ENCODE measurements at places on chromosomes 1 and 21. TPM values are rescaled to one million over a fixed set of nuclear protein-coding genes. Genes with fewer than 3 reads are reported as not detected.

The PLA2G2F gene
- polyA plus RNA-seq: not detected

The BCL2L15 gene
- polyA plus RNA-seq: 4.9 TPM

The FCRL5 gene
- not detected for polyA plus RNA-seq

The DNAJC11 gene
- 30.6 TPM for polyA plus RNA-seq

The NBPF6 gene
- polyA plus RNA-seq: not detected

The SMYD2 gene
- 18.0 TPM for polyA plus RNA-seq

DNA sequence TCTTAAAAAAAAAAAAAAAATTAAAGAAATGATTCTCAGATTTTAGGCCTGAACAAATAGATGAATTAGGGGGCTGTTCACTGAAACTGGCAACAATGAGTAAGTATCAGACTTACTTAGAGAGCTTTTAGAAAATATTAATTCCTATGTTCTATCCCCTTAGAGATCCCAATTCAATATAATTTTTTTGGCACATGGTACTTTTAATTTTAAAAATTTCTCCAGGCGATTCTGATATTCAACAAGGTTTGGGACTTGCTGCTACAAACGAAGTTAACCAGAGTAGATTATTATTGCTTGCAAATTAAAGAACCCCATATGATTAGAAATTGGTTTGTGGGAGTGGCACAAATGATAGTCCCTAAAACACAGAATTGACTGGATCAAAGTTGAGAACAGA is 11.4 kb downstream of the SCMH1 start:
- no peak for DNase-seq
- H3K4me1 ChIP-seq: peaks cover 29% of the 10 kb centered on the region
- H3K27ac ChIP-seq: no peak overlapping the region
- H3K4me3 ChIP-seq: no peak overlapping the region

- no peaks in the 10 kb centered on the region for H3K27me3 ChIP-seq
- no peaks in the 10 kb centered on the region for H3K4me1 ChIP-seq
- no peaks in the 10 kb centered on the region for H3K36me3 ChIP-seq
- DNase-seq: no peak
These were observed 6.9 kb upstream of the SPOCD1 start for GRCh38 chr1:31822766-31823165.

GRCh38 chr1:164633997-164634396 is 75.0 kb downstream of the PBX1 start:
- no peaks in the 10 kb centered on the region for H3K27me3 ChIP-seq
- peak overlapping the region; percentile 82 for H3K27ac ChIP-seq
- H3K4me1 ChIP-seq: peaks cover 91% of the 10 kb centered on the region
- H3K36me3 ChIP-seq: no peaks in the 10 kb centered on the region
- no peak overlapping the region for H3K4me3 ChIP-seq
- no peak for DNase-seq

DNA sequence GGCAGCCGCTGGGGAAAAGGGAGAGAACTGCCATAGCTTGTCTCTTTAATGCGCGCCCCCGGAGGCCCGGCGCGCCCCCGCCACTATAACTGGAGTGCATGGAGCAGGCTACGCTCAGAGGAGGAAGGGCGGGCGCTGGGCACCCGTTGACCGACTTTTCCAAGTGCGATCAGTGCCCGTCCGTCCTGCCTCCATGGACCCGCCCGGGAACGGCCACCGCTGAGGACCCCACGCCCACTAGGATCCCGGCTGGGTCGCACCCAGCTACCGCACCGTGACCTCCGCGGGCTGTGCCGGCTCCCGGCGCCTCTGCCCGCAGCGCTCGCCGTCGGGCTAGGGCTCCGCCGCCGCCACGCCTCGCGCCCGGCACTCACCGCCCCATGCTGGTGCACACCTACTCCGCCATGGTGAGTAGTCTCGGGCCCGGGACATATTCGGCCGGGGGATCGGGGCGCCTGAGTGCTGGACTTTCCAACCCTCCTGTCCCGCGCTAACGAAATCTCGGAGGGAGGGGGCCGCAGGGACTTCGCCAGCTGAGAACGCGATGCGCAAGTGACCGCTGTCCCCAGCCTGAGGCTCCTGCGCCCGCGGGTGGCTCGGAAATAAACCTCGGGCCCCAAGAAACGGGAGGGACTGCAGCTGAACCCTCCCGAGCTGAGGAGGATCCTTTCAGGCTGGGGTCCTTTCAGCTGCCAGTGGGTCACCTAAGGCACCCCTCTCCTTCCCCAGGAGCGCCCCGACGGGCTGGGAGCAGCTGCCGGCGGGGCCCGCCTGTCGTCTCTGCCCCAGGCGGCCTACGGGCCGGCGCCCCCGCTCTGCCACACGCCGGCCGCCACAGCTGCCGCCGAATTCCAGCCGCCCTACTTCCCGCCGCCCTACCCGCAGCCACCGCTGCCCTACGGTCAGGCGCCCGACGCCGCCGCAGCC is at the start of gene TFAP2E:
TSS of gene TFAP2E (plus strand) at position 117 of the 927 bp plus-strand sequence. CDS start at position 381, 264 bp downstream.
- no peak within 1 kb of the TSS for H3K27ac ChIP-seq
- H3K4me1 ChIP-seq: no peaks in the 10 kb centered on the region
- H3K36me3 ChIP-seq: no peaks in the 10 kb centered on the region
- no peaks in the 10 kb centered on the region for H3K27me3 ChIP-seq
- H3K4me3 ChIP-seq: peak within 1 kb of the TSS; percentile 61

DNA sequence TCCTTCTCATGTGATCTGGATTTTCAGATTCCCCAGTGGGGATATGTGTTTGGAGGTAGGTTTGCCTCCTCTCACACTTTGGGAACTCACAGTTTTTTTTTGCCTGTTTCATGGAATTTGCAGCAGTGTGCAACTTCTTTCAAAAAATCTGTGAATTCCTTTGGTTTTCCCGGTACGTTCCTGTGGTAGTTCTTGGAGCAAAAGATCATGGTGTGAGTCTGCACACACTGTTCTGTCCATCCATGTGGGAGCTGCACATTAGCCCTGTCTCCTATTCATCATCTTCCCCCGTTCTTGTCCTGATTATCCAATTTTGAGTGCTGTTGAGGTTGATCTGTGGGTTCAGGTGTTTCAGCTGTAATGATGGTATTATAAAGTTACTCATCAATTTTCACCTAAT is 30.3 kb upstream of the TACSTD2 start:
- peaks cover 6% of the 10 kb centered on the region for H3K4me1 ChIP-seq
- no peaks in the 10 kb centered on the region for H3K36me3 ChIP-seq
- H3K4me3 ChIP-seq: no peak overlapping the region
- no peaks in the 10 kb centered on the region for H3K27me3 ChIP-seq

- no peak overlapping the region for H3K4me3 ChIP-seq
- DNase-seq: no peak
- no peaks in the 10 kb centered on the region for H3K36me3 ChIP-seq
- no peaks in the 10 kb centered on the region for H3K4me1 ChIP-seq
- H3K27me3 ChIP-seq: no peaks in the 10 kb centered on the region
These were observed 50.4 kb upstream of the ADAMTS5 start for GRCh38 chr21:27017246-27017645.

DNA sequence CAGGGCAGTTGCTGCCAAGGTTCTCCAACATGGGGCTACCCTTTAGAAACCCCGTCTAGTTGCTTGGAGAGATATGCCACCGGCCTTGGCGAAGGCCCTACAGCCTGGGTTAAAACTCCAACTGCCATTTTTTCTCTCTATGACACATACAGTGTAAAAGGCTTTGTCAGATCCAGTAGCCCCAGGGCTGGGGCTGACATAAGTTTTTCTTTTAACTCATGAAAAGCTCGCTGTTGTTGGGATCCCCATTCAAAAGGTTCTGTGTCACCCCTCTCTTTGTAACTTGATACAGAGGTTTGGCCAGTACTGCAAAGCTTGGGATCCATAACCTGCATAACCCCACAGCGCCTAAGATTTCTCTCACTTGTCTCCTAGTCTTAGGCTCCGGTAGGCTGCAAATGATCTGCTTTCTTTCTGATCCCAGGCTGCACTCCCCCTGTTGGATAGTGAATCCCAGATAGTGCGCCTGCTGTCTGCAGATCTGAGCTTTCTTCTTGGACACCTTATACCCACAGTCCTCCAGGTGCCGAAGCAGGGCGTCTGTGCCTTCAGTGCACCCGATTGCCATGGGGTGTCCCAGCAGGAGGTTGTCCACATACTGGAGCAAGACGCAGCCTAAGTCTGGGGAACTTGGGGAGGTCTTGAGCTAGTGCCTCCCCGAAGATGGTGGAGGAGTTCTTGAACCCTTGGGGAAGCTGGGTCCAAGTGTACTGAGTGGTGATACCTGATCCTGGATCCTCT is 406.2 kb downstream of the TGFB2 start:
- no peak overlapping the region for H3K4me3 ChIP-seq
- H3K27me3 ChIP-seq: no peaks in the 10 kb centered on the region
- H3K4me1 ChIP-seq: no peaks in the 10 kb centered on the region
- H3K36me3 ChIP-seq: no peaks in the 10 kb centered on the region

GRCh38 chr1:219465212-219466093 is 147.5 kb downstream of the ZC3H11B start:
- no peaks in the 10 kb centered on the region for H3K27me3 ChIP-seq
- H3K4me1 ChIP-seq: no peaks in the 10 kb centered on the region
- no peak overlapping the region for H3K27ac ChIP-seq
- DNase-seq: no peak

- no peaks in the 10 kb centered on the region for H3K36me3 ChIP-seq
- H3K4me3 ChIP-seq: no peak overlapping the region
- no peak overlapping the region for H3K27ac ChIP-seq
- peaks cover 5% of the 10 kb centered on the region for H3K27me3 ChIP-seq
These were observed 5.3 kb upstream of the ERG start for GRCh38 chr21:38503583-38503982.

DNA sequence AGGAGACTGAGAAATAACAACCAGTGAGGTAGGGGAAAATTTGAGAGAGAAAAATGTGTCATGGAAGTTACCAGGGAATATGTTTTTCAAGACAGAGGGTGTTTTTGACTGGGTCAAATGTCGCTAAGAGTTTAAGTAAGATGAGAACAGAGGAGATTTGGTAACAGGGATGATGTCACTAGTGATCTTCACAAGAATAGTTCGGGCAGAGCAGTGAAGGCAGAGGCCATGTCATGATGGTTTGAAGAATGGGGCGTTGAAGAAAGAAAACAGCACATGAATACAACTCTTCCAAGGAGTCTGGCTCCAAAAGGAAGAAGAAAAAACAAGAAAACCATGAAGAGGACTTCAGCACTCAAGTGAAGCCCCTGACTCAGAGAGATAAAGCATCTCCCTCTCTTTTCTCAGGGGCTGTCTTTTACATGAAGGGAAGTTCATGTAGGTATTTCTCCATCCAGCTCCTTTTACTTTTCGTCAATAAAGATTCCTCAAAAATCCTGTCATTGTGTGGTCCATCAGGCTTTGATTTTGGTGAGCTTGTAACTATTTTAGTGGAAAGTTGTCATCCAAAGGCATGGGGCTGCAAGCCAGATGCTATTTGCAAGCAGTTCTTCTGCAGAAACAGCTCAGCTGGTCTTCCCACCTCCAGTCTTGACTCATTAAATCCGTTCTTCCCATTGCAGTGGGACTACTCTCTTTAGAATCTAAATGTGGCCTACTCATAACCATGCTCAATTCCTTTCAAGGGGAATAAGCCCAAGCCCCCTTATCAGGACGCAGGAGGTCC is 397.3 kb downstream of the LMX1A start:
- H3K27ac ChIP-seq: no peak overlapping the region
- no peaks in the 10 kb centered on the region for H3K4me1 ChIP-seq
- DNase-seq: no peak
- H3K27me3 ChIP-seq: no peaks in the 10 kb centered on the region

GRCh38 chr1:19559641-19560040 is 74.3 kb upstream of the CAPZB start:
- H3K27me3 ChIP-seq: no peaks in the 10 kb centered on the region
- no peaks in the 10 kb centered on the region for H3K36me3 ChIP-seq
- DNase-seq: no peak

DNA sequence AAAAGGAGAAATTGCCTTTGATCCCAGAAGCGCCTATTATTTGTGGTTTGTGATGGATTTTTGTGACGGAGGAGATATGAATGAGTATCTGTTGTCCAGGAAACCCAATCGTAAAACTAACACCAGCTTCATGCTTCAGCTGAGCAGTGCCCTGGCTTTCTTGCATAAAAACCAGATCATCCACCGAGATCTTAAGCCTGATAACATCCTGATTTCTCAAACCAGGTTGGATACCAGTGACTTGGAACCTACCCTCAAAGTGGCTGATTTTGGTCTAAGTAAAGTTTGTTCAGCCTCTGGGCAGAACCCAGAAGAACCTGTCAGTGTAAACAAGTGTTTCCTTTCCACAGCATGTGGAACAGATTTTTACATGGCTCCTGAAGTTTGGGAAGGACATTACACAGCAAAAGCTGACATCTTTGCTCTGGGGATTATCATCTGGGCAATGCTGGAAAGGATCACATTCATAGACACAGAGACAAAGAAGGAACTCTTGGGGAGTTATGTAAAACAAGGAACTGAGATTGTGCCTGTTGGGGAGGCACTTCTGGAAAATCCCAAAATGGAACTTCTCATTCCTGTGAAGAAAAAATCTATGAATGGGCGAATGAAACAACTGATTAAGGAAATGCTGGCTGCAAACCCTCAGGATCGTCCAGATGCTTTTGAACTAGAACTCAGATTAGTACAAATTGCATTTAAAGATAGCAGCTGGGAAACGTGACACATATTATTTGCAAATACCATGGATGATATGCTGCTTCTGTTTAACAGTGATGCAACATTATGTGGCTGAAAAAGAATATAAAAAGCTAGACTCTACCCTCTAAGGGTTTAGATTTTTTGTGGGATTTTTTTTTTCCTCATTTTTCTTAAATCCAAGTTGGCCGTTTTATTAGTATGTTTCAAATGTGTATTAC is 10.5 kb downstream of the PDIK1L start:
- no peak for DNase-seq
- no peak overlapping the region for H3K4me3 ChIP-seq
- H3K27me3 ChIP-seq: no peaks in the 10 kb centered on the region
- H3K4me1 ChIP-seq: peaks cover 68% of the 10 kb centered on the region
- no peaks in the 10 kb centered on the region for H3K36me3 ChIP-seq

GRCh38 chr1:105830571-105831146 is 1225.8 kb upstream of the PRMT6 start:
- H3K36me3 ChIP-seq: no peaks in the 10 kb centered on the region
- DNase-seq: no peak
- H3K4me1 ChIP-seq: no peaks in the 10 kb centered on the region
- H3K27ac ChIP-seq: no peak overlapping the region

- no peaks in the 10 kb centered on the region for H3K27me3 ChIP-seq
- H3K27ac ChIP-seq: peak overlapping the region; percentile 53
- H3K4me3 ChIP-seq: no peak overlapping the region
- no peak for DNase-seq
- no peaks in the 10 kb centered on the region for H3K36me3 ChIP-seq
- peaks cover 21% of the 10 kb centered on the region for H3K4me1 ChIP-seq
These were observed 221.4 kb downstream of the HLX start for GRCh38 chr1:221100611-221101010.
